ENCODE measurements at places on chromosomes 11 and 22.

DNA sequence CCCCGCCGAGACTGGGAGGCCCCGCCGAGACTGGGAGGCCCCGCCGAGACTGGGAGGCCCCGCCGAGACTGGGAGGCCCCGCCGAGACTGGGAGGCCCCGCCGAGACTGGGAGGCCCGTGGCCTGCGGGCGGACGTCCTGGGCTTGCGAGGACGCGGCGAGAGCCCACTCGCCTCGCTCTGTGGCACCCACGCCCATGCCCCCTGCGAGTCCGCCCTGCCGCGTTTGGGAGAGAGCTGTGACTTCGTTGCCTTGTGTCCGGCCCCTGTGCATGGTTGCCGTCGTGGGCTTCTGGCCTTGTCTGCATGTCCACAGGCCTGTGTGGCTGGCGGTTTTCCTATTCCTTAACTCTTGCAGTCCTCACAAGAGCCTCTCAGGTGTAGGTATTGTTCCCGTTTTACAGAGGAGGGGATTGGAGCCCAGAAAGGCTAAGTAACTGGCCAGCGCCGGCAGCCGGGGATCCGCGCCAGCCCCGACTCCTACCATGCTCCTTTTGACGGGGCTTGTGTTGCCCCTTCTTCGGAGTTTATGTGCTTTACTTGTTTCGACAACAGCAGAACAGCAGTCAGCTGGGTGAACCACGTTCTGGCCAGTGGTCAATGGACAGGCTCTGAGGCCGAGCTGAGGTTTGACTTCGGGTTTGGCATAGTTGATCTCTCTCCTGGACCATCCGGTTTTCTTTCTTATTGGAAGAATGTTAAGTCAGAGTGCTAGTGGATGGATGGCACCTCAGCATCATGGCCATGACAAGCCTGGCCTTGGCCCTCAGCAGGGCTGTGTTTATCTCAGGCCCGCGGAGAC, 741 bp downstream of the PHRF1 start:
- DNase-seq = no peak

GRCh38 chr11:107789767-107790166, 68.8 kb downstream of the SLC35F2 start:
- DNase-seq = no peak

- DNase-seq = no peak
Measured at GRCh38 chr11:2810411-2811205, 75.0 kb downstream of the CDKN1C start.

DNA sequence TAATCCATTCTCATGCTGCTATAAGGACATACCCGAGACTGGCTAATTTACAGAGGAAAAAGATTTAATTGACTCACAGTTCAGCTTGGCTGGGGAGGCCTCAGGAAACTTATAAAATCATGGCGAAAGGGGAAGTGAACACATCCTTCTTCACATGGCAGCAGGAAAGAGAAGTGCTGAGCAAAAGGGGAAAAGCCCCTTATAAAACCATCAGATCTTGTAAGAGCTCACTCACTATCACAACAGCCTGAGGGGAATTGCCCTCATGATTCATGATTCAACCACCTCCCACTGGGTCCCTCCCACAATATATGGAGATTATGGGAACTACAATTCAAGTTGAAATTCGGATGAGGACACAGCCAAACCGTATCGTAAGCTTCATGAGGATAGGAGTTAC, 3.8 kb upstream of the CYB5R2 start:
- DNase-seq = no peak

Data from cerebellum (tissue), 4 donors.